Epithelial cell of alveolus of lung (primary cell): ENCODE measurements at places on chromosomes 3 and 15. TPM values are rescaled to one million over a fixed set of nuclear protein-coding genes. Genes with fewer than 3 reads are reported as not detected.

Gene CLDN11
- total RNA-seq, result 24.8 and 386 TPM in 2 replicates

Gene CDV3
- total RNA-seq, result 134 and 140 TPM in 2 replicates

Gene POC1A
- 4.1 and 8.7 TPM in 2 replicates for total RNA-seq

Gene SLC24A5
- not detected in 2 replicates for total RNA-seq

Gene GPR62
- total RNA-seq, result 0.08 TPM in 1 of 2 replicates, not detected in the other

Gene ZDHHC23
- 0.39 TPM in 1 of 2 replicates, not detected in the other for total RNA-seq

Gene ILDR1
- not detected in 2 replicates for total RNA-seq

Gene CKMT1A
- total RNA-seq, result not detected in 2 replicates

Gene LSMEM2
- total RNA-seq, result not detected in 2 replicates

Gene CLEC3B
- 0.52 and 1.7 TPM in 2 replicates for total RNA-seq

Gene MUC20
- 0.24 and 0.52 TPM in 2 replicates for total RNA-seq

Gene WDR82
- 55.1 and 73.8 TPM in 2 replicates for total RNA-seq

Gene ETV5
- 19.1 and 48.0 TPM in 2 replicates for total RNA-seq

Gene TRA2B
- total RNA-seq, result 100.0 and 150 TPM in 2 replicates

Gene CAND2
- 5.0 and 5.7 TPM in 2 replicates for total RNA-seq

Gene FAM174B
- 0.16 and 2.1 TPM in 2 replicates for total RNA-seq

Gene NDUFB4
- 112 and 146 TPM in 2 replicates for total RNA-seq

Gene MYRIP
- total RNA-seq, result 0.24 TPM in 1 of 2 replicates, not detected in the other

Gene GOLGA6L7
- total RNA-seq, result not detected in 2 replicates

Gene CHRNA7
- total RNA-seq, result 0.13 and 1.2 TPM in 2 replicates

Gene GOLGA8J
- not detected in 2 replicates for total RNA-seq

Gene ITIH4
- not detected in 2 replicates for total RNA-seq

Gene TICRR
- total RNA-seq, result 4.5 and 6.3 TPM in 2 replicates

Gene ZNF770
- total RNA-seq, result 19.4 and 28.3 TPM in 2 replicates

Gene HDC
- not detected in 2 replicates for total RNA-seq

Gene ZMYND10
- 0.48 and 1.4 TPM in 2 replicates for total RNA-seq

Gene CGNL1
- total RNA-seq, result 0.39 and 0.88 TPM in 2 replicates

Gene XCR1
- not detected in 2 replicates for total RNA-seq

Gene IFT57
- total RNA-seq, result 21.6 and 38.8 TPM in 2 replicates

Gene FGF12
- total RNA-seq, result 0.52 and 2.9 TPM in 2 replicates

Gene PTPRG
- total RNA-seq, result 27.2 and 32.8 TPM in 2 replicates

Gene PCSK6
- 0.32 and 1.9 TPM in 2 replicates for total RNA-seq

Gene RTP4
- 0.13 TPM in 1 of 2 replicates, not detected in the other for total RNA-seq

Gene TRPC1
- total RNA-seq, result 12.5 and 14.6 TPM in 2 replicates

Gene C3orf52
- 1.4 and 6.6 TPM in 2 replicates for total RNA-seq

Gene WDR93
- under 0.01 and 0.16 TPM in 2 replicates for total RNA-seq

Gene CNTN4
- 2.3 and 2.4 TPM in 2 replicates for total RNA-seq

Gene NDUFAF3
- 111 and 275 TPM in 2 replicates for total RNA-seq

Gene GOLGA8R
- 0.08 and 0.65 TPM in 2 replicates for total RNA-seq

Gene SRP14
- total RNA-seq, result 239 and 417 TPM in 2 replicates

Gene CCR1
- 0.08 TPM in 1 of 2 replicates, not detected in the other for total RNA-seq

Gene PARP16
- 4.4 and 8.5 TPM in 2 replicates for total RNA-seq

Gene P2RY12
- not detected in 2 replicates for total RNA-seq

Gene C3orf22
- not detected in 2 replicates for total RNA-seq

Gene CCR9
- total RNA-seq, result not detected in 2 replicates

Gene FBXW12
- total RNA-seq, result not detected in 2 replicates

Gene P3H2
- 1.4 and 8.1 TPM in 2 replicates for total RNA-seq

Gene CA12
- 10.3 and 10.5 TPM in 2 replicates for total RNA-seq

Gene CMTM8
- total RNA-seq, result 2.2 and 3.3 TPM in 2 replicates

Gene SYNM
- 0.65 and 1.6 TPM in 2 replicates for total RNA-seq

Gene GRK7
- total RNA-seq, result under 0.01 TPM in 1 of 2 replicates, not detected in the other
